Tracheal epithelial cell (primary cell): ENCODE measurements at places on chromosomes 6 and 20. TPM values are rescaled to one million over a fixed set of nuclear protein-coding genes. Genes with fewer than 3 reads are reported as not detected.

The ANKRD66 gene
- not detected in 2 replicates for total RNA-seq

The WFDC10B gene
- not detected in 2 replicates for total RNA-seq

The PRR18 gene
- total RNA-seq, result under 0.01 TPM in 1 of 2 replicates, not detected in the other

The GSTA2 gene
- total RNA-seq, result not detected in 2 replicates

The OPRL1 gene
- under 0.01 and 0.24 TPM in 2 replicates for total RNA-seq

The FILIP1 gene
- under 0.01 TPM in 2 replicates for total RNA-seq

The HLA-DRB1 gene
- total RNA-seq, result 3.4 TPM in 1 of 2 replicates, not detected in the other

The NR2E1 gene
- total RNA-seq, result not detected in 2 replicates

The AHI1 gene
- total RNA-seq, result 3.8 and 4.1 TPM in 2 replicates

The FAXC gene
- total RNA-seq, result 3.6 and 5.1 TPM in 2 replicates

The LRFN2 gene
- not detected in 2 replicates for total RNA-seq

The JPH2 gene
- total RNA-seq, result under 0.01 and 6.0 TPM in 2 replicates

The HCRTR2 gene
- total RNA-seq, result not detected in 2 replicates

The RNF182 gene
- total RNA-seq, result 1.4 TPM in 1 of 2 replicates, not detected in the other

The BNIP5 gene
- total RNA-seq, result 0.24 TPM in 1 of 2 replicates, not detected in the other

The CGA gene
- not detected in 2 replicates for total RNA-seq

The EFCAB8 gene
- total RNA-seq, result not detected in 2 replicates

The FAM209B gene
- total RNA-seq, result not detected in 2 replicates

The PREP gene
- total RNA-seq, result 26.5 and 31.3 TPM in 2 replicates

The UNC5CL gene
- total RNA-seq, result 0.43 and 1.2 TPM in 2 replicates

The NFS1 gene
- 26.7 and 30.9 TPM in 2 replicates for total RNA-seq

The ATP5F1E gene
- total RNA-seq, result 19.3 and 22.6 TPM in 2 replicates
